Stimulated activated CD8-positive, alpha-beta memory T cell treated with anti-CD3 and anti-CD28 coated beads, Interleukin-4, amount 100 ng/mL, for 1 hour (primary cell): ENCODE measurements at places on chromosomes 5 and 9.

DNA sequence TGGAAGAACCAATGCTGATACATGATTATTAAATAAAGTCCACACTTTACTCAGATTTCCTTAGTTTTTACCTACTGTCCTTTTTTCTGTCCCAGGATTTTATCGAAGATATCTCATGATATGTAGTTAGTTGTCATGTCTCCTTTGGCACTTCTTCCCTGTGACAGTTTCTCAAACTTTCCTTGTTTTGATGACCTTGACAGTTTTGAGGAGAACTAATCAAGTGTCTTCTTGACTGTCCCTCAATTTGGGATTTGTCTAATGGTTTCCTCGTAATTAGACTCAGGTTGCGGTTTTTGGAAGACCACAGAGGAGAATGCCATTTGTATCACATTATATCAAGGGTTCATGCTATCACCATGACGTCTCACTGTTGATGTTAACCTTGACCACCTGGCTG, 483.1 kb upstream of the ZNF608 start:
- no peak for DNase-seq

- no peak for DNase-seq
Observed at GRCh38 chr9:120410925-120411501, 169.0 kb downstream of the CDK5RAP2 start.

GRCh38 chr9:98866435-98867102, 59.1 kb downstream of the GALNT12 start:
- no peak for DNase-seq

DNA sequence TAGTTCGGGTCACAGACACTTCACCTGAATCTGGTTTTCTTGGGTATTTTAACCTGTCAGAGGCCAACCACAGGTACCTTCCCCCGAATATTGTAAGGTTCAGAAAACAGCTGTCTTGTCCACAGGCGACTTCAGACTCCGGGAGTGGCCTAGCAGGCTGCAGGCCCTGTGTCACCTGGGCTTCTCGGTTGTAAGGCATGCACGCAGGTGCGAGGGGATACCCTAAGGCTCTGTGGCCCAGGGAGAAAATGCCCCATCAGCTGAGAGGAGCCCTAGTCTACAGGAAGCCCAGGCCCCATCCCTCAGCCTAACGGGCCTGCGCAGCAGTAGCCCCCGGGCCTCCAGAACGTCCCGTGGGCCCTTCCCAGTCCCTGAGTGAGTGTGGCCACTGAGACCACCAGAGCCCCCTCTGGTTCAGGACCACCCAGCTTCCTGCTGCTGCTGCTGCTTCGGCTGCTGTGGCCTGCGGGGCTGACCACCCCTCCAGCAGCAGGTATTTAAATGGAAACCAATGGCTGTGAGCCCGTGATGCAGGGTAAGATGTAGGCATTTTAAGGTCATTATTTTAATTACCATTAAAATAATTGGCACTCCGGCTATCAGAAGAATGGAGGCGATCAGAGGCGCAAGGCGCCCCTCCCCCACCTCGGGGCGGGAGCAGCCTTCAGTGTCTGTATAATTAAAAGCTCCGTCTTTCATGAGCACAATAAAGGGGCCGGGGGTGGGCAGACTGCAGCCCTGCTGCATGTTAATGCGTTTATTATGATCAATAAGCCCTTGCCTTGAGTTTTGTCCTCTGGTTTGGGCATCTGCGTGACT, 65.4 kb downstream of the PSMB7 start:
- no peak for DNase-seq

GRCh38 chr5:168728546-168729211, 149.5 kb upstream of the PANK3 start:
- DNase-seq = no peak

DNA sequence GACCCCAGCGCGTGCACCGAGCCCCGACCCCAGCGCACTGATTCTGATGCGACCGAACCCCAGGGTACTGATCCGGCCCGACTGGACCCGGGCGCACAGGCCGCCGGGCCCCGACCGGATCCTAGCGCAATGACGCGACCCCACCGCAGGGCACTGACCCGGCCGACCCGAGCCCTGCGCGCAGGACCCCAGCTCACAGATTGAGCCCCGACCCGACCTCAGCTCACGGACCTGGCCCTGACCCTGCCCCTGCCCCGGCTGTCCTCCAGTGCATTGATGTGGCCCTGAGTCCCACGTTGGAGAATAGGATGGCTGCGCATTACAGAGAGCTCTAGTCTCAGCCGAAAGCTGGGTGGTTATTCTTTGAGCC, 438 bp downstream of the TRIP13 start:
- DNase-seq = no peak

GRCh38 chr5:98482321-98483300, 290.9 kb upstream of the RGMB start:
- no peak for DNase-seq

DNA sequence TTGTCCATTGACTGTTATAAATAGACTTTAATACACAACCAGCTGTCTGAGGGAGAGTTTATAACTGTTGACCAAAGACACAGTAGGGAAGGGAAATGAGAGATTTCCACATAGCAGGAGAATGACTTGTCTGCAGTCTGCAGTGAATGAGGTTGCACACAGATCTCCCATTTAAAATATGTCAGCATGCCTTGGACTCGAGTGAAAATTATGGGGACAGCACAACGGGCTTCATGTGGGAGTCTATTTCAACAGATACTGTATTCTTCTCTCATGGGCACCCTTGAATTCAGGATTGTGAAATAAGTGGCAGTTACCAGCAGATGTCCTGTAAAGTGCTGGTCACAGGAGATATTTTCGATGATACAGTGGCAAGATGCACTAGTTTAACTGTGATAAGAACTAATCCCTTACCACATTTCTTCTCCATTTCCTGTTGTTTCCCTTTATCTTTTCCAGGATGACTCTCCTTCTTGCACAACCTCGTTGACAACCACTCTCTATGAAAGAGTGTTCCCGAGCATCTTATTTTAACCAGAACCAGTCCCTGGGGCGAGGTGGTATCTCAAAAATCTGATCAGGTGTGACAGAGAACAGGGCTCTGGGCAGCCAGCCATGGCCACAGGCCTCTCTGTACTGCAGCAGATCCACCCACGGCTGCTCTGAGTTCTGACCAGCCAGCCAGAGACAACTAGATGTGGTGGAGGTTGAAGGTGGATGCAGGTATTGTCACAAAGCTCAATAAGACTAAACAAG, 51.5 kb upstream of the MAP3K1 start:
- DNase-seq = no peak

GRCh38 chr9:14006386-14007187, 307.4 kb downstream of the NFIB start:
- DNase-seq = no peak

GRCh38 chr5:128773378-128773777, 191.9 kb upstream of the SLC27A6 start:
- DNase-seq = no peak

GRCh38 chr9:132646726-132647125, 23.1 kb downstream of the DDX31 start:
- DNase-seq = no peak

DNA sequence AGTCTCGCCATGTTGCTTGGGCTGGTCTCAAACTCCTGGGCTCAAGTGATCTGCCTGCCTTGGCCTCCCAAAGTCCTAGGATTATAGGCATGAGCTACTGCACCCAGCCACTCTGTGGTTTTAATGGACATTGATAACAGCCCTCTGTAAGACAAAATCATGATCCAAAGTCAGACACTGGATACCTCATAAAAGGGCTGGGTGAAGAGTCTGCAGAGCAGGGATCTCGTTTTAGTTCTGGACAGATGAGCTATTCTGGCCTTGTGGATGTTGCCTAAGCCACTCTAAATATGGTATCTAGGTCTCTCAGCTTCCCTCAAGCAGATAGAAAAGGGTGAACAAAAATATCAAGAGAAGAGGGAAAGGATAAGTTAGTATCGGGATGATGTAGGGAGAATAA, 133.4 kb upstream of the OSMR start:
- no peak for DNase-seq

- DNase-seq = no peak
Observed at GRCh38 chr9:4277531-4277991, 22.3 kb downstream of the GLIS3 start.

DNA sequence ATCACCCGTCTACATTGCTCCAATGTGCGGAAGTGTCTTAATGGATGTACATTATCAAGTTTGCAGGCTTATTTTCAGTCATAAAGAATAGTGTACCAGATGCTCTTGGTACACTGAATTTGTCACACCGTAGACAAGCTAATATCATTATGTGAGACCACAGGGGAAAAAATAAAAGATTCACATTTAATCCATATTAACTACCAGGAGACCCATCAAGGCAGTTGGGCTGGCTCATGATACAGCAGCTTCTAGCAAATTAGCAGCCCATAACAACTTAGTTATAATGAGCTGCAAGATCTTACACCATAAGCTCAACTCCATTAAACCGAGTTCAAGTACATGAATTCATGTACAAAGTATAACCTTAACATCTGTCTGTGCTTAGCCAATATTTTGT, 324.9 kb downstream of the CTNND2 start:
- DNase-seq = no peak

DNA sequence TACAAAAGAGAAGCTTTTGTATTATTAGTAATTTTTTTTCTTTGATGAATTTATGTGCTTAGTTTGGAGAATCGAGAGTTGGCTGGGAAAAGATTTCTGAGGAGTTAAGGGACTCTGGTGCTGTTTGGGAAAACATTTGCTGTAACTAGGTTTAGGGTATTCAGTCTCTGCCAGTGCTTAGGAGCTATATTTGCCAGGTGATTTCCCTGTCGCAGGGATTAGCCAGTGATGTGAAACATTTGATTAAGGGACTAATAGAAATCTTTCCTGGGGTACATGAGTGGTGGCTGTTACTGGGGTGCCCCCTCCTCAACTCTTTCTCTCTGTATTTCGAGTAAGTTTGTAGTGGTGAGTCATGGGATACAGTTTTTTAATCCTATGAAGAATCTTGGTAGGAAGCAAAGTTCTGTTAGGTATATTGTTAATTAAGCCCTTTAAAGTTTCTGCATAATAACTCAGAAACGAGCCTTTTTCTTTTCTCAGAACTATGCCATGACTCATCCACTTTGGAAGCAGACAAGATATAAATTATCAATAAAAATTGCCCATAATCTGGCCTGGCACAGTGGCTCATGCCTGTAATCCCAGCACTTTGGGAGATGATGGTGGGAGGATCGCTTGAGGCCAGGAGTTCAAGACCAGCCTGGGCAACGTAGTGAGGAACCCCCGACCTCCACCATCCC, 18.6 kb downstream of the RGMB start:
- no peak for DNase-seq

DNA sequence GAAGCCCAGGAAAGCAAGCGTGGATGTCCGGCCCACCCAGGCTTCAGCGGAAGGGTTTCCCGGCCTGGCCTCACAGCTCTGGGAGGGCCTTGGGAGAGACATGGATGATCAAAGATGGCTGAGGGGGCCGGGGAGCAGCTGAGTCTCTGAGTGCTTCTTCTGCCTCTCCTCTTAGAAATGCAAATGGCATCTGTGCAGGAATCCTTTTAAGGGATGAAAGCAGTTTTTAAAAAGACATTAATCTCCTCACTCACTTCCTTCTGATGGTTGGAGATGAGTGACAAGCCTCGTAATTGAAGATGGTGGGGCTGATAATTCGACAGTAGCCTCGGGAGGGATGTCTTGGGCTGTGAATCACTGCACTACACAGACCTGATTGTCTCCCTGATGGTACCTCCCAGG, 24.3 kb upstream of the PITX1 start:
- no peak for DNase-seq

- no peak for DNase-seq
Observed at GRCh38 chr9:92634712-92635605, 35.0 kb downstream of the IPPK start.

GRCh38 chr5:166346726-166347374, 1944.6 kb upstream of the WWC1 start:
- no peak for DNase-seq

DNA sequence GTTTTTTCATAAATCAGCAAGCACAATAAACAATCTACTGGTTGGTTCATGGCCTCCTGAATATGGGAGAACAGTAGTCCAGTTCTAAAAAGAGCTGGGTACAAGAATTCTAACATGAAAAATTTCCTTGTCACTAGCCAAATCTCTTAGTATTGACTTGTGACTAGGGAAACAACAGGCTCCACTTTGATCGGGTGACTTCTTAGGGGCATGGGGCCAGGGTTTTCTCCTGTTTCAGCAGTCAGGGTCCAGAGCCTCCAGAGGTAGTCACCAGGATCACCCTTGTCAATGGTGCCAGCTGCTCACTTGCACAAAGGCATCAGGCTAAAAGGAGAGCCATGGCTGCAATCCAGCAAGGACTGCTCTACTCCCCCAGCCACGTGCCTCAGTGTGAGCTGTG, 38.1 kb downstream of the LPAR1 start:
- no peak for DNase-seq
